H7 (cell line): ENCODE measurements at places on chromosomes 5 and 9. TPM values are rescaled to one million over a fixed set of nuclear protein-coding genes. Genes with fewer than 3 reads are reported as not detected.
A peak's percentile ranks its signal among the peaks of the same experiment; 100 is the strongest.

- peak; percentile 88 for DNase-seq
These were observed 561 bp downstream of the DAPK1 start for GRCh38 chr9:87498046-87498810.

CERCAM gene
- total RNA-seq: 12.6 and 15.5 TPM in 2 replicates

- DNase-seq: no peak
These were observed 13.7 kb upstream of the RUFY1 start for GRCh38 chr5:179536676-179537075.

DNA sequence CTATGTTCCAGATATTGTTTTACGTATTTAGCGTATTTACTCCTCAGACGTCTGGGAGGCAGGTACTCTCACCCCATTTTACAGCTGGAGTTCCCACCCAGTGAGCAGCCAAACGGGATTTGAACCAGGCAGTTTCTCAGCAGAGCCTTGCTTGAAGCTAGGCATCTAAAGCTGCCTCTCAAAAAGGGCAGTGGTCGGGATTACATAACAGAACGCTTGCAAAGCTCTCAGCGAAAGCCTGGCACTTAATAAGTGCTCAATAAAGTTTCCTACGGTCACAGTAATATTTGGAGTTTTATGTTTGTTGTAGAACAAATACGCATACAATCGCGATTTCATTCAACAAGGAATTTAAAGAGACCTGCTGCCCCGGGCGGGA, 286 bp upstream of the BSPRY start:
- no peak for DNase-seq

S100Z gene
- total RNA-seq: 1.1 and 1.6 TPM in 2 replicates

- no peak for DNase-seq
These were observed 41.5 kb downstream of the POC5 start for GRCh38 chr5:75675783-75676182.

- peak; percentile 63 for DNase-seq
These were observed 15.5 kb downstream of the TRIM7 start for GRCh38 chr5:181189363-181189961.

PAEP gene
- not detected in 2 replicates for total RNA-seq

PPIC gene
- 12.6 and 13.0 TPM in 2 replicates for total RNA-seq

- DNase-seq: no peak
These were observed 8.4 kb downstream of the ENHO start for GRCh38 chr9:34514401-34514800.
